ENCODE measurements at places on chromosomes 7 and 10.

- DNase-seq: no peak
Observed at GRCh38 chr7:134175334-134176036, 48.3 kb downstream of the LRGUK start.

DNA sequence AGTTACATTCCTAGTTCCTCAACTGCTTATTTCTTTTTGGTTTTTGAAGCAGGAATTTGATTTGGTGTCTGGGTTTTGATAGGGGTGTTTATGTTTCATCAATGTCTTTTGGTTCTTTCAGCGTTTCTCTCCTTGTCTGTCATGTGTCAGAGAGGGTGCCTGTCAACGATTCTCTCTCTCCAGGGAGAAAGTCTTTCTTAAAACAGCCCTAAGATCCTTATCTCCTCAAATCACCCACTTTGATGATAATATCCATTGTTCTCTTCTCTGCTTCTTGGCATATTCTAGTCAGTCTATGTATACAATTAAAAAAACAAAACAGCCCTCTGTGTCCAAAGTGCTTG is 77.2 kb downstream of the TCF7L2 start:
- DNase-seq: no peak

DNA sequence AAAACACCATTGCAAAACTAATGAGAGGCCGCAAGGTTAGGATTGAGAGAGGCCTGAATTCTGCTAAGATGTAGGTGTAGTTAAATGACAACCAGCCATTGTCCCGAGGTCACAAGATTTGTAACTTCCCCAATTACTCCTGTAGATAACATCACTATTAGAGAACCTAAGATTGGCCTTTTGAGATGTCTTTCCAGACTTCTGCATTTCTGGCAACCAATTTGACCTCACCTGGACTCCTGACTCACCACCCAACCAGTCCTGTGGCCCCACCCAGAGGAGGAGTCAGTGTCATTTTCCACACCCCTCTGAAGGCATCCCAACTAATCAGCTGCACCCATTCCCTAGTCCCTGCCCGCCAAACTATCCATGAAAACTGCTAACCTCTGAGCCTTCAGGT is 115.7 kb downstream of the PRKAG2 start:
- no peak for DNase-seq

GRCh38 chr10:42981358-42982236 is 95.3 kb upstream of the RET start:
- DNase-seq: no peak

- DNase-seq: no peak
Observed at GRCh38 chr10:82267465-82267864, 392.5 kb downstream of the NRG3 start.

DNA sequence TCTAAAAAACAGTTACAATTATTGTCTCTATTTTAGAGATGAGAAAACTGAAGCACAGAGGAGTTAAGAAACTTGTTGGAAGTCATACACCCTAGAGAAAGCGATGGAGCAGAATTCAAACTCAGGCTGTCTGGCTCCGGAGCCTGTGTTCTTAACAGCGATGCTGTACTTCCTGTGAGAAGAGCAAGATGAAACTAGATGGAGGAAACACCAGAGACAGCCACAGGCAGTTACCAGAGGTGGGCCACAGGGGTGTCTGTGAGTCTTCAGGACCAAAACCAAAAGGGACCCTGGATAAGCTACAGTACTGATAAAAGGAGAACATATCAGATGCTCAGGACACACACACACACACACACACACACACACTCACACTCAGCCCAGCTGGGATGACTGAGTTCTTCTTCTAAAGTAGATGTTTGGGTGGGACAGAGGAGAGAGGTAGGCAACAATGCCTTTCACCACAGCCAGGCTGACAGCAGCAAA is 289.2 kb downstream of the FZD1 start:
- DNase-seq: no peak

DNA sequence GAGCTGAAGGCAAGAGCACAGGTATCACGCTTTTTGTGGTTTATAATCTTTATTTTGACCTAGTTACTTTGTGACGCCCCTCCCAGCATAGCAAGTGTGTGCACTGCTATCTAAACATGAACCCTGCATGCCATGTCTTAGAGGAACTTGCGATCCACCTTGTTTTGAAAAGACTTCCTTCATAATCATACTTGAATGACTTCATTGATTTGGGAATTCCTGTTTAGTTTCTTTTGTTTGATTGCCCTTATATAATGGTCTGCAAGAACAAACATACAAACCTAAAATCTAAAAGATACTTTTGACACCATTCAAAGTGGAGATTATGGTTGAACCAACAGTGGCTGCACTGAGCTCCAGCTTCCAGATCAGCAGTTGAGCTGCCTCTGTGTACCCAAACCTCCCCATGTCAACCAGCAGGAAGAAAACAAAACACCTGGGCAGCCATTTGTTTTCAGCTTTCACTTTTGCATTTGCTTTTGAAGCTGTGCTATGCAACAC is 132.6 kb downstream of the CELF2 start:
- DNase-seq: peak; percentile 86

- DNase-seq: no peak
Observed at GRCh38 chr7:51930834-51931233, 614.2 kb upstream of the COBL start.

GRCh38 chr7:114264023-114264422 is 150.6 kb upstream of the FOXP2 start:
- no peak for DNase-seq

GRCh38 chr10:35377050-35377728 is 40.9 kb downstream of the CCNY start:
- DNase-seq: no peak

DNA sequence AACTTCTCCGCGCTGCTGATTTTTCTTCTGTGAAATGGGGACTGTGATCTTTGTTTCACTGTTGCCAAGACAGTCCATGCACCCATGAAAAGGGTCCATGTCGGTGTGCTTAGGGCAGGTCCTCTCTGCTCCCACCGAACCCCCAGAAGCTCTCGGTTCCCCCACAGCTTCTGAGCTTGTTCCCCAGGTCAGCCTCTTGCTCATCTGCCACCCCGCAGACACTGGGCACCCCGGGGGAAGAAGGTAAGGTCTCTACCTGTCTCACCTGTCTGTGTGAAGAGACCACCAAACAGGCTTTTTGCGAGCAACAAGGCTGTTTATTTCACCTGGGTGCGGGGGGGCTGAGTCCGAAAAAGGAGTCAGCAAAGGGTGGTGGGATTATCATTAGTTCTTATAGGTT is 66.2 kb upstream of the NANOS1 start:
- DNase-seq: no peak

DNA sequence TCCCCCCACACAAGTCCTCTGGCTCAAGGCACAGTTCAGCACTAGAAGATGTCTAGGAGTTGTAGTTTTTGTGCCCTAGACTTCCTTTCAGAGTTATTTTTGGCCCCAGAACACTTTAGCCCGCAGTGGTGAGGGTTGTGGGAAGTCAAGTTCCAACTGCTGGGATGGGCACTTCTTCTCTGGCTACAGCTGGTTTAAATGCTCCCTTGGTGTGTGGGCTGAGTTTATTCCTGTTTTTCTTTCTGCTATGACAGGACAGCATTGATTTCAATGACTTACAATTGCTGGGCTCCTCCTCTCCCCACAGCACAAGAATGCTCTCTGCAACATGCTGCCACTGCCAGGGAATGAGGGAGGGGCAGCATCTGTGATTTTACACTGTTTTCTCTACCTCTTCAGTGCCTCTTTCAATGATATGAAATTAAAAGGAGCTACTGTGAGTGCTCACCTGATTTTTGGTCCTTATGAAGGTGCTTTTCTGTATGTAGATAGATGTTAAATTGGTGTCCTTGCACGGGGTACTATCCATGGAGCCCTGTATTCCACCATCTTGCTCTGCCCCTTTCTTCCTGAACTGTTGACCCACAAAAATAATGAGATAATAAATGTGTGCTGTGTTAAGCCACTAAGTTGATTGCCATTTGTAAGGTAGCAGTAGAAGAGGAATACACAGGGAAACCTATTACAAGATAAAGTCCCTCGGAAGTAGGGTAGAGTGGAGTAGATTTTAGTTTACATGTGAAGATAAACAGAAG is 56.3 kb downstream of the SLC13A1 start:
- DNase-seq: no peak

DNA sequence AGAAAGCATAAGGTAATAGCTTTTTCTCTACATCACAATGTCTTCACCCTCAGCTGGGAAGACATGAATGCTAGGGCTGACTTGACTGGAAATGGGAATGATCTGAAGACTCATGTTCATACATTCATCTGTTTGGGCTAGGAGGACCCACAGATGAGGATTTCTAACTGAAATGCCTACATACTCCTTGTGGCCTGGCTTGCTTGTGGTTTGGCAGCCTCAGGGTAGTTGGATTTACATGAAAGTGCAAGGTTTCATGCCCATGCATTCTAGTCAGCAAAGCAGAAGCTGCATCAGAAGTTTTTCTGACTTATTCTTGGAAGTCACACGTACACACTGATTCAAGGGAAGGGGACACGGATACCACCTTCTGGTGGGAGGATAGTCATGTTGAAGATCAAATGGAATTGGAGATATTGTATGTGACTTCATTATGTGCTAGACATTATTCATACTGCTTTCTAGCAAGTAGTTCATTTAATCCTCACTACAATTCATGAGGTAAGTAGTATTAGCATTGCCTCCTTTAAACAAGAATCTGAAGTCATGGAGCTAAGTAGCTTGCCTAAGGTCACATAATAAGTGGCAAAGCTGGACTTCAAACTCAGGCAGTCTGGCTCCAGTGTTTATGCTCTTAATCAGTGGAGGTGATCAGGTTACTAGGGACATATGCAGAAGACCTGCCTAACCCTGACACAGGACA is 957.0 kb downstream of the LRMDA start:
- DNase-seq: no peak

Measured in CD4-positive, alpha-beta T cell treated with Interleukin-17A for 1 hour (primary cell).